ENCODE measurements at places on chromosomes 16 and 17. TPM values are rescaled to one million over a fixed set of nuclear protein-coding genes. Genes with fewer than 3 reads are reported as not detected.

Gene CTRL
- total RNA-seq: 3.6 TPM

Gene TBC1D26
- not detected for total RNA-seq

Gene IRX3
- not detected for total RNA-seq

Gene MYH3
- 1.4 TPM for total RNA-seq

Gene DPEP3
- total RNA-seq: not detected

Gene GGA3
- 57.5 TPM for total RNA-seq

Gene PGS1
- 34.1 TPM for total RNA-seq

Gene SLC2A4
- total RNA-seq: 0.23 TPM

Gene ELOB
- 219 TPM for total RNA-seq

Gene HAP1
- not detected for total RNA-seq

Gene MMP28
- not detected for total RNA-seq

DNA sequence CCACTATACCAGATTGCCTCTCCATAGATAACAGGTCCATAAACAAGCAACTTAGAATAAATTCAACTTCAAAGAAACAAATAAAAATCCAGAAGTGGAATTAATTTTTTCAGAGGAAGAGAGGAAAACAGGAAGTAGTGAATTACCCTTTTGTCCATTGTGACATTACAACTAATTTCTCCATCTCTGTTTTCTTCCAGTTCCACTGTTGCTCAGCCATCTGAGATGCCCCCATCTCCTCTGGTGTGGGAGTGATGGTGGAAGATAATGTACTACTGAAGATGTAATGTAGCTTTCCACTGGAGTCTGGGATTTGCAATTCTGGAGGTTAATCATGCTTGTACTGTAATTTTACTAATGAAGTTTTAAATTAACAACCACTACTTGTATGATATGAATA is 124.6 kb upstream of the TMEM97 start:
- DNase-seq: no peak
- H3K4me3 ChIP-seq: no peak overlapping the region
- no peak overlapping the region for H3K27ac ChIP-seq

GRCh38 chr17:5864741-5865657 is 205.2 kb upstream of the WSCD1 start:
- no peaks in the 10 kb centered on the region for H3K36me3 ChIP-seq
- H3K4me3 ChIP-seq: no peak overlapping the region
- no peak overlapping the region for H3K27ac ChIP-seq
- no peaks in the 10 kb centered on the region for H3K27me3 ChIP-seq
- H3K4me1 ChIP-seq: no peaks in the 10 kb centered on the region

GRCh38 chr17:16515933-16516332 is 23.9 kb upstream of the LRRC75A start:
- no peak overlapping the region for H3K4me3 ChIP-seq
- no peaks in the 10 kb centered on the region for H3K27me3 ChIP-seq
- DNase-seq: no peak
- peaks cover 5% of the 10 kb centered on the region for H3K4me1 ChIP-seq
- no peaks in the 10 kb centered on the region for H3K36me3 ChIP-seq

DNA sequence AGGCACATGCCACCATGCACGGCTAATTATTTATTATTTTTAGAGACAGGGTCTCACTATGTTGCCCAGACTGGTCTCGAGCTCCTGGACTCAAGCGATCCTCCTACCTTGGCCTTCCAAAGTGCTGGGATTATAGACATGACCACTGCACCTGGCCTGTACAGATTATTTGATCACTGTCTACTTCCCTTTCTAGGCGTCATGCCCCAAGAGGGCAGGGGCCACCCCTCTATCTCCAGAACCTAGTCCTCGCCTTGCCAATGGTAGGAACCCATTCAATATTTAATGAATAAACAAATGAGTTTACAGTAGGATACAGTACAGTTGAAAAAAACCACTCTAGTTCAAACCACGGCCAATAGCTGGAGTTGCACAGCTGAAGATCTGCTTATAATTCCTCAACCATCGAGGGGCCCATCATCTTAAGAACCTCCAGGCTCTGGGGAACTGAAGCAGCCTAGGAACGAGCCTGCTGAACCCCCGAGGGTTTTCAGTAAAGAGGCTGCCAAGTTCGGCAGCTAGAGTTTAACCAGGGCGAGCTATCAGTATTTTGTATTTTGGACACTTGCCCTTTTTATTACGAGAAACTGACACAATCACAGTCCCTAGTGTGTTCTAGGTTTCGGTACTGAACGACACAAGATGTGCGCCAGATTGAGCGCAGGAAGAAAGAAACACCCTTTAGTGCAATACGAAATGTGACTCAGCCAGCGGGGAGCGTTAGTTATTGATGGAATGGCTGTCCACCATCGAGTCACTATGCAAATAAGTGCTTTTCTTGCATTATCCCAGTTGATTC is 14.6 kb downstream of the ADCY9 start:
- H3K36me3 ChIP-seq: no peaks in the 10 kb centered on the region
- DNase-seq: no peak
- H3K27me3 ChIP-seq: no peaks in the 10 kb centered on the region
- no peak overlapping the region for H3K27ac ChIP-seq
- H3K4me3 ChIP-seq: no peak overlapping the region
- H3K4me1 ChIP-seq: no peaks in the 10 kb centered on the region

GRCh38 chr17:7346761-7347614 is 5.0 kb upstream of the KCTD11 start:
- no peak overlapping the region for H3K27ac ChIP-seq
- H3K4me3 ChIP-seq: no peak overlapping the region
- H3K36me3 ChIP-seq: peaks cover 17% of the 10 kb centered on the region
- H3K27me3 ChIP-seq: no peaks in the 10 kb centered on the region

- DNase-seq: no peak
- H3K27ac ChIP-seq: no peak overlapping the region
- H3K4me3 ChIP-seq: no peak overlapping the region
- H3K36me3 ChIP-seq: no peaks in the 10 kb centered on the region
- no peaks in the 10 kb centered on the region for H3K27me3 ChIP-seq
Measured at GRCh38 chr17:60888812-60889709, 211.4 kb downstream of the BCAS3 start.

- H3K27me3 ChIP-seq: no peaks in the 10 kb centered on the region
- no peaks in the 10 kb centered on the region for H3K36me3 ChIP-seq
- H3K27ac ChIP-seq: no peak overlapping the region
- no peak for DNase-seq
Measured at GRCh38 chr17:61201211-61201610, 198.4 kb upstream of the TBX2 start.

- no peak overlapping the region for H3K4me3 ChIP-seq
- no peak overlapping the region for H3K27ac ChIP-seq
- DNase-seq: no peak
- H3K27me3 ChIP-seq: no peaks in the 10 kb centered on the region
- no peaks in the 10 kb centered on the region for H3K4me1 ChIP-seq
- no peaks in the 10 kb centered on the region for H3K36me3 ChIP-seq
Measured at GRCh38 chr17:14831491-14831890, 433.6 kb downstream of the PMP22 start.

- H3K4me1 ChIP-seq: peaks cover 39% of the 10 kb centered on the region
- H3K36me3 ChIP-seq: peaks cover 33% of the 10 kb centered on the region
- no peak overlapping the region for H3K4me3 ChIP-seq
- peak overlapping the region; percentile 45 for H3K27ac ChIP-seq
- DNase-seq: no peak
Measured at GRCh38 chr17:77148077-77148939, 7.5 kb downstream of the SEC14L1 start.

DNA sequence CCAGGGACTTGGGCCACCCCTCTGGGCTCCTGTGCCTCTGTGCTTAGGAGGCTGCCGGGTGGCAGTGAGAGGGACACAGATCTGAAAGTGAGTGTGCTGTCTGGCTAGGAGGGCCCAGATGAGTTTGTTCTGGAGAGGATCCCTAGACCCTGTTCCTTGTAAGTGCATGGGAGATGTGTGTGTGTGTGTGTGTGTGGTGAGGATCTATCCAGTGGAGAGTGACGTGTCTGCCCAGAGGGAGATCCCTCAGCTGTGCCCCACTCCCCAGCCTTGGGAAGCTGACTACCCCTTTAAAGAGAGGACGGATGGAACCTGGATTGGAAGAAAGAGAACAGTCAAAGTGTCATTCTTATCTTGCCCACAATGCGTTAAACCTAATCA is 25.5 kb upstream of the CDC42EP4 start:
- DNase-seq: no peak
- no peaks in the 10 kb centered on the region for H3K36me3 ChIP-seq
- H3K27ac ChIP-seq: no peak overlapping the region
- no peaks in the 10 kb centered on the region for H3K27me3 ChIP-seq
- no peaks in the 10 kb centered on the region for H3K4me1 ChIP-seq

DNA sequence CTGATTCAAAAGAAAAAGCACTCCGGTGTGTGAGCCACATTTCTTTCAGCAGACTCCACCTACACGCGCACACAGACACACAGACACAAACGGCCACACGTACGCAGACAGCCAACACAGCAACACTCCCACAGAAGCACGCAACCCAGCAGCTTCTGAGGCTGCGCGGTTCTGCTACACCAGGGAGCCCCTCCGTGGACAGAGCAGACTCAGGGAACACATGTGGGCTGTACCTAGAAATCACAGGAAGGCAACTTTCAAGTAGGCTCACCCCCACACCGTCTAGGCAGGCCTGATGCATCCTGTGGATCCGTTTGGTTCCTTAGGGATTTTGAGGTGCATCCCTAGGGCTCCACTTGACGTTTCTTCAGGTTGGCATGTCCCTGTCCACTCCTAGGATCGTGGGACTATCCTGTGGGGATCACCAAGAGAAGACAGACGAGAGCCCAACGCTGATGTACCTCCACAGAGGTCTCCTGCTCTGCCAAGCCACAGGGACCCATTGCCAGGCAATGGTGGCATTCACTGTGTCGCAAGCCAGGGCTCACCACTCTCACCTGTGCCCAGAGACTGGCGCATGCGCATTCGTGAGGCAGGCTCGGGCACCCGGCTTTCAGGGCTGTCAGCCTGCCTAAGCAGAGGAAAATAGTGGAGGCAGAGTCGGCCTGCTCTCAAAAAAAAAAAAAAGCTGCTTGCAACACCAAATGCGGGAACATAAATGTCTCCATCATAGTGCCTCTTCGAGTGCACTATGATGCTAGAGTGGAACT is 2333.3 kb downstream of the TP53TG3F start:
- DNase-seq: no peak
- H3K27me3 ChIP-seq: no peaks in the 10 kb centered on the region
- no peaks in the 10 kb centered on the region for H3K36me3 ChIP-seq
- no peak overlapping the region for H3K27ac ChIP-seq
- no peak overlapping the region for H3K4me3 ChIP-seq
- H3K4me1 ChIP-seq: no peaks in the 10 kb centered on the region

DNA sequence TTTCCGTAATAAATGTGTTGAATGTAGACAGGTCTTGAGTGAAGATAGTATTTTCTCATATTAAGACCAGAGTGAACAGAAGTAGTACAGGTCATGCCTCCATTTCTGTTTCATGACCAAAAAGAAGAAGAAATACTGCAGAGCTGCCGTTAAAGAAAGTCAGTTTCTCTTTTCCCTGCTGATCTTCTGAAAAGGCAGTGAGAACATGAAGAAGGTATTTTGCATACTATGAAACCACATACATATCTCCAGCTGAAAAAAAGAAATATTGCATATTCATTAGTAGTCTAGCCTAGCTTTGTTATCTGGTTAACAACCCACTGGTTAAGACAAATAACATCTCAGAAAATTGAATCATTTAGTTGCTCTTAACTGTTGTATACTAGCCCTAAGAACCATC is 138.4 kb downstream of the PHKB start:
- peak; percentile 28 for DNase-seq
- H3K27ac ChIP-seq: peak overlapping the region; percentile 66
- no peaks in the 10 kb centered on the region for H3K36me3 ChIP-seq
- H3K4me3 ChIP-seq: no peak overlapping the region

- no peak for DNase-seq
- no peak overlapping the region for H3K27ac ChIP-seq
- H3K36me3 ChIP-seq: no peaks in the 10 kb centered on the region
- H3K4me3 ChIP-seq: no peak overlapping the region
Measured at GRCh38 chr16:22962905-22963304, 148.9 kb downstream of the HS3ST2 start.

DNA sequence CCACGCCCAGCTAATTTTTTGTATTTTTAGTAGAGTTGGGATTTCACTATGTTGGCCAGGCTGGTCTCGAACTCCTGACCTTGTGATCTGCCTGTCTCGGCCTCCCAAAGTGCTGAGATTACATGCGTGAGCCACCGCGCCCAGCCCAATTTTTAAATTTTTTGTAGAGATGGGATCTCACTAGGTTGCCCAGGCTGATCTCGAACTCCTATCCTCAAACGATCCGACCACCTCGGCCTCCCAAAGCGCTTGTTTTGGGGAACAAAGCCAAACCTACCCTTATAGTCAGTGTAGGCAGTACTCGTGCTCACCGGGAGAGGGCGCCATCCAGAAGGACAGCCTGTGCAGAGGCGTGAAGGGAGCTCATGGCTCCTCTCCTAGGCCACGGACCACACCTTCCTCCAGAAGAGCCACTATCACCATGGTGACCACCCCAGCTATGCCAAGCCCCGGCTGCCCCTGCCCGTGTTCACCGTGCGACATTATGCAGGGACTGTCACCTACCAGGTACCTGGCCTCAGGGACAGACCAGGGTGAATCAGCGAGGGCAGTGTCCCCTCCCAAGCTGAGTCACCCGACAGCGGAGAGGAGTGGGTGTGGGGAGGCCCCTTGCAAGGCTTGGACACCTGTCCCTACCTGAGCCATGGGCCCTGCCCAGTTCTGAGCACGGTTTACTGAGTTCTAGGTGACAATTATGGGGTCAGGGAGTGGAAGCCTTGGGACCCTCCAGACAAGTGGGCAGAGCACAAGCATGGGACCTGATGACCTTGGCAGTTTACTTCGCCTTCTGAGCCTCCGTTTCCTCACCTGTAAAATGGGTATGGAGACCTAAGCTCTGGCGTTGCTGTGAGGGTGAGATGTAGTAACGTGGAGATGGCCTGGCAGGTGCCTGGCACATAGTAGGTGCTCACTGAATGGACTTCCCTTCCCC is 13.7 kb downstream of the MYO15B start:
- H3K4me1 ChIP-seq: no peaks in the 10 kb centered on the region
- DNase-seq: no peak
- H3K36me3 ChIP-seq: no peaks in the 10 kb centered on the region
- H3K4me3 ChIP-seq: no peak overlapping the region
- H3K27ac ChIP-seq: no peak overlapping the region
- H3K27me3 ChIP-seq: no peaks in the 10 kb centered on the region

All from GM12878 (cell line).